ENCODE measurements at places on chromosomes 1 and 21. TPM values are rescaled to one million over a fixed set of nuclear protein-coding genes. Genes with fewer than 3 reads are reported as not detected.

AIRE gene
- total RNA-seq = not detected

SLC9A1 gene
- total RNA-seq = 78.4 TPM

GJA8 gene
- not detected for total RNA-seq

CFAP45 gene
- total RNA-seq = 0.34 TPM

TMEM240 gene
- total RNA-seq = 0.71 TPM

SH2D1B gene
- 0.07 TPM for total RNA-seq

BGLAP gene
- total RNA-seq = 0.07 TPM

CHAF1B gene
- total RNA-seq = 1.5 TPM

LYST gene
- total RNA-seq = 38.6 TPM

UTS2 gene
- 0.21 TPM for total RNA-seq

KANK4 gene
- 4.2 TPM for total RNA-seq

RGS5 gene
- total RNA-seq = 5.1 TPM

SLC37A1 gene
- total RNA-seq = 9.2 TPM

MAP10 gene
- total RNA-seq = 1.4 TPM

BATF3 gene
- total RNA-seq = under 0.01 TPM

RHCE gene
- 0.43 TPM for total RNA-seq

LRRC53 gene
- total RNA-seq = not detected

KRTAP12-2 gene
- not detected for total RNA-seq

SPRR4 gene
- total RNA-seq = not detected

PLA2G2D gene
- total RNA-seq = not detected

RPTN gene
- 1.7 TPM for total RNA-seq

METTL18 gene
- 5.8 TPM for total RNA-seq

KRTAP7-1 gene
- total RNA-seq = not detected

FAM177B gene
- total RNA-seq = not detected

TNFRSF8 gene
- not detected for total RNA-seq

ITGB2 gene
- 0.68 TPM for total RNA-seq

DMRTA2 gene
- total RNA-seq = 14.2 TPM

S100A3 gene
- 2.1 TPM for total RNA-seq

PCP4L1 gene
- total RNA-seq = 6.0 TPM

S100A7A gene
- under 0.01 TPM for total RNA-seq

NUP210L gene
- under 0.01 TPM for total RNA-seq

C1orf50 gene
- total RNA-seq = 4.4 TPM

TMCO4 gene
- 15.0 TPM for total RNA-seq

CLDN8 gene
- 0.14 TPM for total RNA-seq

CNR2 gene
- not detected for total RNA-seq

GJB3 gene
- 113 TPM for total RNA-seq

SELE gene
- total RNA-seq = not detected

ICOSLG gene
- total RNA-seq = 1.0 TPM

KCNJ6 gene
- total RNA-seq = not detected

SLFNL1 gene
- total RNA-seq = 0.21 TPM

TFF2 gene
- total RNA-seq = not detected

MFAP2 gene
- total RNA-seq = 17.6 TPM

LCE1D gene
- total RNA-seq = not detected

GNAT2 gene
- total RNA-seq = not detected

ANXA9 gene
- total RNA-seq = 0.50 TPM

ADAM30 gene
- total RNA-seq = not detected

BMP8B gene
- total RNA-seq = 1.0 TPM

LPAR3 gene
- total RNA-seq = 46.8 TPM

SMPDL3B gene
- total RNA-seq = 4.3 TPM

FNDC5 gene
- not detected for total RNA-seq

OR4F29 gene
- not detected for total RNA-seq

PERM1 gene
- not detected for total RNA-seq

GNG12 gene
- 101 TPM for total RNA-seq

HES2 gene
- 174 TPM for total RNA-seq

SPRR2D gene
- 47.8 TPM for total RNA-seq
